ENCODE measurements at places on chromosomes 5 and 9.
A peak's percentile ranks its signal among the peaks of the same experiment; 100 is the strongest.

- DNase-seq = no peak
Measured at GRCh38 chr5:169637549-169638121, 560 bp downstream of the DOCK2 start.

GRCh38 chr9:125241863-125242739, 958 bp upstream of the HSPA5 start:
- DNase-seq = no peak

- no peak for DNase-seq
Measured at GRCh38 chr5:158958021-158958994, 141.4 kb downstream of the EBF1 start.

- DNase-seq = no peak
Measured at GRCh38 chr5:80707645-80708044, 52.9 kb upstream of the DHFR start.

DNA sequence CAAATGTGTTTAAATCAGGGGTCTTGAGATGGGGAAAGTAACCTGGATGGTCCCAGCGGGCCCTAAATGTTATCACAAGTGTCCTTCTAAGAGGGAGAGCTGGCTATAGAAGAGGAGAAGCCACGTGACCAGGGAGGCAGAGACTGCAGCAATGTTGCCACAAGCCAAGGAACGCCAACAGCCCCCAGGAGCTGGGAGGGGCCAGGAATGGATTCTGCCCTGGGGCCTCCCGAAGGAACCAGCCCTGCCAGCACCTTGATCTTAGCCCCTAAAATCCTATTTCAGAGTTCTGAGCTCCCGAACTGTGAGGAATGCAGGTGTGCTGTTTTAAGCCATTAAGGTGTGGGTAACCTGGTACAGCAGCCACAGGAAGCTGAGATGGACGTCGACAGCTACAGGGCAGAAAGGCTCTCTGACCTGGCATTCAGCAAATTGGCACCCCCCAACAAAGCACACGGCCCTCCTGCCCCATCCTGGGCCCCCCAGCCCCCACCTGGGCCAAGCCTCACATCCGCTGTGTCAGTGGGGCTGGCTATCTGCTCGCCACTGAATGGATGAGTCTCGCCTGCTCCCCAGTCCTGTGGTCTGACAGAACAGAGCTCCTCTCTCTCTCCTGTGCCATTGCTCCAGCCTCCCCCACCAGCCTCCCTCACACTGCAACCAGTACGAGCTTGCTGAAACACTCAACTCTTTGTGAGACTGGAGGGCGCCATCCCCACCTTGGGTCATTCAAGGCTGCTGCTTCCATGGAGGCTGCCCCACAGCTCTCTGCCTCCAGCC, 78.8 kb downstream of the ADAMTS2 start:
- no peak for DNase-seq

DNA sequence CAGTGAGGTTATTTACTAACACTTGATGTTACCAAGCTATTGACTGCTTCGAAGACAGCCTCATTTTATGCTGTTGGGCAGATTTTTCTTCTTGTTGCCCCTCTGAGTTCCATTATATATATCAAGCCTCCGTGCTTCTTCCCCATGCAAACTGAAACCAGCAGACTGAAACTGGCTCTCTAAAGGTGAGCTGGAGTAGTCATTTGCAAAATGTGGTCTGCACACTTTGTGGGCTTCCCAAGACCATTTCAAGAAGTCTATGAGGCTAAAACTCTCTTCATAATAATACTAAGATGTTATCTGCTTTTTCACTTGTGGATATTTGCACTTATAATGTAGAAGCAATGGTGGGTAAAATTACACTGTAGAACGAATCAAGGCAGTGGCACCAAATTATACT, 13.9 kb downstream of the SLC36A1 start:
- DNase-seq = no peak

GRCh38 chr5:126129431-126129830, 293.8 kb upstream of the GRAMD2B start:
- no peak for DNase-seq

DNA sequence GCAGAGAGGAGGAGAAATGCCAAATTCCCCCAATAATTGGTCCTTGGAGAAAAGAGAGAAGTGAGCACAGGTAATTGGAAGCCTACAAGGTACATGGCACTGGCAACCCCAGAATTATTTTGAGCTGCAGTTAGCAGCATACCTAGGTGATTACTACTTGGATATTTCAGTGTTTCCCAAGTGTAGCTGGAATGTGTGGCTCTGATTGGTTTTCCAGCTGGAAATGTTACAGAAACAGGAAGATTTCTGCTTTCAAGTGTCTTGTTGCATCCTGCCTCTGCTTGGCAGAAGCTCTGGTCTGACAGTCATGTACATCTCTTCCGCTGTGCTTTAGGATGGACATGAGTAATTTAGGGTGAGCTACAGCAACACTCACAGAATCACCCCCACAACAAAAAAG, 262.1 kb downstream of the ENC1 start:
- DNase-seq = no peak

- DNase-seq = no peak
Measured at GRCh38 chr5:15703901-15704300, 203.9 kb downstream of the FBXL7 start.

DNA sequence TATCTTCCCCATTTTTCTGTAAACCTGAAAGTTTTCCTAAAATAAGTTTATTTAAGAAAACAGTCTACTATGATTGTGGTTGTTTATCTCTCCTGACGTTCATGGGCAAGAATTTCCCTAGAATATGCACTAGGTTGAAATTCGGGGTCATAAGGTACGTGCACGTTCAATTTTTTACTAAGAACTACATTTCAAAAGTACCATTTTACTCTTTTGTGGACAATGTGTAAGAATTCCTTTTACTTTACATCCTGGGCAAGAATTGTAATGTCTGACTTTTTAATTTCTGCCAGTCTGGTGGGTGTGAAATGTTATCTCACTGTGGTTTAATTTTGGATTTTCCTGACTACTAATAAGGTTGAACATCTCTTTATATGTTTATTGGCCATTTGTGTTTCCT, 12.4 kb downstream of the IL5 start:
- no peak for DNase-seq

DNA sequence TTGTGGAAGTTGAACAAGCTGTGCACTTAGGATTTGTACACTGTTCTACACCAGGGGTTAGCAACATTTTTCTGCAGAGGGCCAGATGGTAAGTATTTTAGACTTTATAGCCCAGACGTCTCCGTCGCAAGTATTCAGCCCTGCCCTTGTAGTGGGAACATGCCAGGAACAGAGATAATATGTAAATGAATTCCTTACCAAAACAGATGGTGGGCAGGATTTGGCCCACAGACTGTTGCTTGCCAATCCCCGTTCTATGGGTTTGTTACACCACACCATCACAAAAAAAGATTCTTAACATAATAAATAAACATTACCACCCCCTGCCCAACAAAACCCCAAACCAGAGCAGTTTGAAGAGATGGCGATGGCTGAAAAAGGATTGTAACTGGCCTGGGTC, 74.3 kb downstream of the AMBP start:
- DNase-seq = no peak

DNA sequence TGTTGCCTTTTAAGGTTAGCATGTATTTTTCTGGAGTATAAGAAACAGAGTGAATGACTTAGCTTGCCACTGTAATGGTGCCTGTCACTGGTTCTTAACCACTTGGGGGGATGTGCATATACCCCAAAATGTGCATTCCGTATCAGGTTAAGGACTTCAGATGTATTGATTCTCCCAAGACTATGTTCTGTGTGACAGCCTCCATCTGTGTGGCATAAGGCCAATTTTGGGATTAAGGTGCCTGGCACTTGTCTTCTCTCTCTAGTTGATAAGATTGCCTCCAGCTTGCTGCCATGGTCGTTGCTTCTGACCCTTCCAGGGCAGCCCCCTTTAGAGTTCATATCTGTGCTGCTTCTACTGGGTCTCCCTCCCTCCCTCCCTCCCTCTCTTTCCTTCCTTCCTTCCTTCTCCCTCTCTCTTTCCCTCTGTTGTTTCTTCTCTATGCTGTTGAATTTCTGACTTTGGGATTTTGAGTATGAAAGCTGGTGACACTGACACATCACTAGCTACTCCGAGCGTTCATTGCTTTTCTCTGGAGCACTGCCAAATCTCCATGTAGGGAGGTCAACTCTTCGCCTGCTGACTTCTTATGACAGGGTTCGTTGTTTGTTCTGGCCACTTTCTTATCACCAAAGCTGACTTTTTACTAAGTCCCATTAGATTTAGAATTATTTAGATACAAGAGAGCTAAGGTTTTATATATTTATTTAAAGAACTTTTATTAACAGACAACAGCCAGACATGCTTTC, 31.0 kb downstream of the TNFAIP8 start:
- DNase-seq = no peak

DNA sequence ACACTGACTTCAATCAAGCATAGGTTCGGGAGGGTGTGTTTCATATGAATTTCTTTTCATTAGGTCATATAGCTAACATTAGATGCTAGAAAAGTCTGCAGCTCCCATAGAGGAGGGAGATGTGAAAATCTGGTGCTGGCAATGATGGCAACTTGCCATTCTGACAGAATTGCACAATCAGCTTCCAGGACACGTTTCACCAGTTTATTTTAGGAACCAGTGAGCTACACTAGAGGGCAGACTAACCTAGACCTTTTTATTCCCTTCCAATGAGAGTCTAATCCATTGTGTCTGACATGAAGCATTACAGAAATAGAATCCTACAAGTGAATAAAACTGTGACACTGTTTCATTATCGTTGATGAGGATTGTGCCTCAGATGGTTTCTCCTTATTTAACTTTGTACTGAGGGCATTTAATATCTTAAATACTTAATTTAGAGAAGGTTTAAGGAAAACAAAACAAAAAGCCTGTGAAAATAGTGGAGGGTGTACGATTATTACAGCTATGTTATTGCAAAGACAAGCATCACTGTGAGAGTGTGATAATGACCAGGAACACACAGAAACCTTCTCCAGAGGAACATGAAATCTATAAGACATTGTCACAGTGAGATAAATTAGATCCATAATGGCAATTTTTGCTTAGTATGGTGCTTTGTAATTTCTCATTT, 363.3 kb upstream of the RPS23 start:
- peak; percentile 11 for DNase-seq

DNA sequence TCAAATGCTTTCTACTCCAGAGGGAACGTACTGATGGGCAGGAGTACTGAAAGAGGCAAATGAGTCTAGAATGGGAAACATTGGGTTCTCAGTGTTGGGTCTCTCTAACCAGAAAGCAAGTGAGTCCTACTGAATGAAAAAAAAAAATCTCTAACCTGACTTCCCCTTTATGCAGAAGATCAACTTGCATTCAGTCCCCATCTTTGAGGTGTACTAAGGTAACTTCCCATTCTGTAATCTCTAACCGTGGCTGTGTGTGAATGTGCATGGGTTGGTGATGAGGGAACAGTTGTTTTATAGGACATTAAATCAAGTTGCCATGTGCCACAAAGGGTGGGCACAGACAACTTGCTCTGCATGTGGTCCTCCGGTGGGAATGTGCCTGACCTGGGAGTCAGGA, 264.6 kb upstream of the CLINT1 start:
- DNase-seq = no peak
